ENCODE measurements at places on chromosomes 1 and 21. TPM values are rescaled to one million over a fixed set of nuclear protein-coding genes. Genes with fewer than 3 reads are reported as not detected.

- no peak for DNase-seq
Measured at GRCh38 chr1:54671985-54672608, 30.5 kb downstream of the MROH7 start.

DNA sequence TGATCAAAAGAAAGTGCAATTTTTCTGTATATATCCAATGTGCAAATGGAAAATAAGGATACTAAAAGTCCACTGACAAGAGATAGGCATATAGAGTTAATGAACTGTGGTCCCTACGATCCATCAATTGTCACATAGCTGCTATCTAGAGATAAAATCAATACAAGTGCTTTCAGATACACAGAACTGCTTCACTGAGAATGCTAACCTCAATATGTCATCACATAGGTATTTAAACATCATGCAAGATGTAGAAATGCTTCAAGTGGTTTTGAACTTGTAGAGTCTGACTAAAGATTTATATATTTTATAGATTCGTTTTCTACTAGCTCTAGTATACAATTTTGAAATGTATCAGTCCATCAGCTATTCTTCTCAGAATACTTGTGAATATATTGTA is 1604.7 kb downstream of the PLA2G4A start:
- no peak for DNase-seq

DNA sequence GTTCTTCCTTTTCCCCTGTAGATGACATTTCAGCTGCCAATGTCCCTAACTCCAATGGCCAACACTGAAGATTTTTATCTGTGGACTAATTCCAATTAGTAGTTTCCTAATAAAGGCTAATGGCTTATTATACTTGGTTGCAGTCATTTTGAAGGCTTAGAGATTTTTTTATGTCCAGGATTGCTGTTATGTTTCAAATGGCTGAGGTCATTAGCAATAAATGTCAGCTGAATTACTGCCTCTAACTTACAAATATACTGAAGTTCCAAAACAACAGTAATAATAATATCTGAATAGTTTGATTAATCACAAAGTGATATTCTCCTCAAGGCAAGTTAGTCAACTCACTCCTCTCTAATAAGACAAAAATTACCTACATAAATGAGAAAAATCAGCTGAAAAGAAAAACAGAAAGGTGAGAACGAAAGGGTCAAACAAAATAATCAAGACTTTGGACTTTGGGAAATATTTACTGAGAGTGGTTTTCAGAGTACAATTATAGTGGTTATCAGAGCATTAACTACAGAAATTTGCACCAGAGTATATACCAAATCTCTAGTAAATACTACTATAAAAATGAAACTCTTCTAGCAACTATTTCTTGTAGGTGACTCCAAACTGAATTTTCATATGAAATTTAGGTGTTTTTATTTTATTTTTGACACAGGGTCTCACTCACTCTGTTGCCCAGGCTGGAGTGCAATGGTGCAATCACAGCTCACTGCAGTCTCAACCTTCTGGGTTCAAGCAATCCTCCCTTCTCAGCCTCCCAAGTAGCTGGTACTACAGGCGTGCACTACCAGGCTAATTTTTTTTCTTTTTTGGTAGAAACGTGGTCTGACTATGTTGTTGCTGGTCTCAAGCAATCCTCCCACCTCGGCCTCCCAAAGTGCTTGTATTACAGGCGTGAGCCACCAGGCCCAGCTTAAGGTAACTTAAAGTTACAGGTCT is 3.5 kb downstream of the ZZZ3 start:
- DNase-seq: no peak

- no peak for DNase-seq
Measured at GRCh38 chr1:94741510-94741909, 78.6 kb upstream of the SLC44A3 start.

GRCh38 chr1:176575991-176576390 is 113.0 kb downstream of the PAPPA2 start:
- DNase-seq: no peak

GRCh38 chr1:51570063-51570710 is 46.7 kb upstream of the OSBPL9 start:
- no peak for DNase-seq

DNA sequence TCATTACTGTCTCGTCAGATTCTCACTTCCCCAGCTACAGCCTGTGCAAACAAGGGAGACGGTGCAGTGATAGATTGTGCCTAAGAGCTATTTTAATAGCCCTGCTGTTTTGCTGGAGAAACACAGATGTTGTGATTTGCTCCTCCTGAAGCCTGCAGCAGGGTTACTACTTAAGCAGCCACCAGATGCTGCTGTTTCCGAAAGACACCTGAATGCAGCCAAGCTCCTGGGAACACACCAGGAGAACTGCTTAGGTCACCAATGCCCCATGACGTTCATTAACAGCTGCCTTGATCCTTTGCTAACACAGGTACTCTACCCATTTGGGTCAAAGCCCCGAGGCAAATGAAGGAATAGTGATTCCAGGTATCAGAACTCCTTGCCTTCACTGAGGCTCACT is 411.8 kb upstream of the DAB1 start:
- DNase-seq: no peak

DNA sequence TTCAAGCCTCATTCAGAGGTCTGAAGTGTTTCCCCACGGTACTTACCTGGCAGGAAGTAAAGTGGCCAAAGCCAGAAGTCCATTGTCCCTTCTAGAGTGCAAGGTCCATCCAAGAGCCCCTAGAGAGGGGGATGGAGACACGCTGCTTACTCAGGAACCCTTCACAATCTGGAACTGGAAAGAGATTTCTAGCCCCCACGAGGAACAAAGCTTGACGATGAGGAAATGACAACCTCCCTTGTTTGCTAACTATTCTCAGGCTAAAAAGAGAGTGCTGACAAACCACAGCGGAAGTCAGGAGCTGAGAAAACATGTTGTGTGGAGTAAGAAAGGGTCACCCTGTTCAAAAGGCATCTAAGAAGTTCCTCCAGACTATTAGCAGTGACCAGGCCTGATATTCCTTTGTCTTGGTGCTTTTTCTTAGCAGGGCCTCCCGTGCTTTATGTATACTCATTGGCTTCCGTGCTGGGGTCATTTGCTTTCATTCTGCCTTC is at the start of gene FCMR:
FCMR (minus strand) TSS at position 170 of the 494 bp plus-strand sequence; CDS start at position 83, 87 bp downstream.
- DNase-seq: no peak

GRCh38 chr1:206521127-206521526 is 13.8 kb downstream of the RASSF5 start:
- DNase-seq: no peak

GRCh38 chr1:247212627-247213617 is 41.1 kb upstream of the ZNF124 start:
- no peak for DNase-seq

GRCh38 chr1:195105281-195105680 is 1503.0 kb downstream of the KCNT2 start:
- DNase-seq: no peak

DNA sequence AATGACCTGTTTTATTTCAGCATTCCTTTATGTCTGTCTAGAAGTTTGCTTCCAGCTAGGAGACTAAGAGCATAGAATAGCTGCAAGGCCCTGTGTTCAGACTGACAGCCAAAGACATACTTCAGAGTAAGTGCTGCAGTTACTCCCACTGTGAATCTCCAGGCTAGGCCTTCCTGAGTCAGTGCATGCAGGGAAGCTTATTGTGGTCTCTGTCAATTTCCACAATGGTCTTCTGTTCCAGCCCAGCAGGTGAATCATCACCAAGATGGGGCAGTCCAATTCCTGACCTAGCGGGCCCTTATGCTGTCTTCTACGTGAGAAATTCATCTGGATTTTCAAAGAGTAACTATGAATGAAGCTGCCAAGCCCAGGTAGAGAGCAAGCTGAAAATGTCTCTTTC is 146.3 kb upstream of the C8B start:
- no peak for DNase-seq

- DNase-seq: no peak
Measured at GRCh38 chr1:150780510-150780909, 14.9 kb upstream of the CTSS start.

DNA sequence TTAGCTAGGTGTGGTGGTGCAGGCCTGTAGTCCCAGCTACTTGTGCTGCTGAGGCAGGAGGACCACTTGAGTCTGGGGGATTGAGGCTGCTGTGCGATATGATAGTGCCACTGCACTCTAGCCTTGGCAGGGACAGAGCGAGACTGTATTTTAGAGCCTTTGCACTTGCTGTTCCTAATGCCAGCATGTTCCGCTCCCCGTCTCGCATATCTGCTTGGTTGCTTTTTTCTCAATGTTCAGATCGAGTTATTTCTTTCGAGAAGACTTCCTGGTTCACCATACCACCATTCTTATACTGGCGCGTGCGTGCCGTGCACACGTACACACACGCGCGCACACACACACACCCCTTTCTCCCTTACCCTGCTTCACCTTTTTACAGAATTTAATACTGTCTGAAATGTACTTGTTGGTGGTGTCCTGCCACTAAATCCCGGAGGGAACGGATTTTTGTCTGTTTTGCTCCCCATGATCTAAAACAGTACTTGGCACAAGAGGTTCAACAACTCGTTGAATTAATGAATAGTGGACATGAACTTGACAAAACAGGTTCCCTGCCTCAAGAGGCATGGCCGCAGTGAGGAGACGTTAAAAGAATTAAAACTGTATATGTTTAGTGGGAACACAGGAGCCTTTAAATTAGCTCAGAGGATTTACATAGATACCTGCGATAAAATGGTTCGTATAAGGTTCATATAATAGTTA is 1.1 kb upstream of the RPRD2 start:
- no peak for DNase-seq

Gene HES2
- total RNA-seq: 36.4 TPM

Gene TMEM234
- total RNA-seq: 18.7 TPM

Gene MAN1C1
- 7.3 TPM for total RNA-seq

Gene LINGO4
- total RNA-seq: 2.7 TPM

Gene URB1
- total RNA-seq: 23.7 TPM

Gene DENND2C
- total RNA-seq: 50.3 TPM

Gene CD101
- total RNA-seq: 5.3 TPM

Gene CFHR3
- total RNA-seq: not detected

Gene OR2AK2
- not detected for total RNA-seq

Gene MAB21L3
- 15.0 TPM for total RNA-seq

Gene PLA2G2D
- total RNA-seq: not detected

Gene KRTAP7-1
- 57.8 TPM for total RNA-seq

Gene SPATA21
- not detected for total RNA-seq

Gene FCRL5
- total RNA-seq: not detected

All from suprapubic skin (tissue), 4 donors.